ENCODE measurements at places on chromosomes 12 and 14. TPM values are rescaled to one million over a fixed set of nuclear protein-coding genes. Genes with fewer than 3 reads are reported as not detected.

DNA sequence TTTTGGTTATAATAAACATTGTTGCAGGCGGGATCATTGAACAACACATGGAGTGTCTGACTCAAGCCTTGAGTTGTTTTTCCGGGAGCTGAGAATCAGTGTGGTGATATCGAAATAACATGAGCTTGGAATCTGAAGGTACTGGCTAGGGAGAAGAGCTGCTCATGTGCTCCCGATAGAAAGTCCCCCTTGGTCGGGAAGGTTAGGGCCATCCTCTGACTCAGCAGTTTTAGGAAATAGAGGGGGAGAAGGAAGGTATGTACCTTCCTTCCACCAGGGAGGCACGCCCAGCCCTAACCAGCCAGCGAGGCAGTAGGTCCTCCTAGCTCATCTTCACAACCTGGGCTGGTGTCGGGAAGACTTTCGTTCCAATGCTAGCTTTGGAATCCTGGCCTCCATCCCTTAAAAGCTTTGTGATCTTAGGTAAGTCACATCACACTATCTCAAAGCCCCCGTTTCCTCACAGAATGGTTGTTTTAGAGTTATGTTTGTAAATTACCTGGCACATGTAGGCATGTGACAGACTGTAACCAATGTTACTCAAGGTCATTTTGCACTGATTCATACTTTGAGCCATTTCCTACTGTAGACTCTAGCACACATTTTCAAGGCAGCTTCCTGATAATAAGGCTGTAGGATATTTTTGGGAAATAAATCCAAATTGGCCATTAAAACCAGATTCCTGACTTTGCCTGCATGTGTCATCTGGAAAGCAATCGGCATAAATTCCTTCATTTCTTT is 1.9 kb upstream of the RAB35 start:
- DNase-seq, result no peak

DNA sequence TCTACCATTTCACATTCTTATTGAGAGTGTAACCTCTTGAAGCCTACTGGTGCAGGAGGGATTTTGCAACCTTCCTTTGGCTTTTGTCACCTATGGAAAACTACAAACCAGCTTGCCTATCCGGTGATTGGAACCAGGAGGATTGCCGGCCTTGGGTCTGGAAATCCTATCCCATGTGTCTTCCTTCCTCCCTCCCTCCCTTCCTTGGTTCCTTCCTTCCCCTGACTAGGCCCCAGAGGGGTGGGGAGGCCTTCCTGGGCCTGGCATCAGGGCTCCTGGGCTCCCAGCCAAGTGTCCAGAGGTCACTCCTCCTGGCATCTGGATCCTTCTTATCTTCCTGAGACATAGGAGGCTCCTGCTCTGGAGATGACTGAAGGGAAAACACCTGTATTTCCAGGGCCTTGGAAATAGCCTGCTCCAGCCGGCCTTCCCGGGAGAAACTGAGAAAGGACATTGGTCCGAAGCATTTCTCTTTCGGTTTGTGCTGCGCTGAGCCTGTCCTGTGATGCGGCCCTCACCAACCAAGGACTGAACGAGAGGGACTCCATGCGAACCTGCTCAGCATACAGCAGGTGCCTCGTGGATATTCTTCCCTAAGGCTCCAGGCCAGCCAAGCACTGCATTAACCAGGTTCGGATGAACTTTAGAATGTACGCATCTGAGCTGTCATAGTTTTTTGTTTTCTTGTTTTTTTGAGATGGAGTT is 43.4 kb downstream of the PSMA6 start:
- peak; percentile 72 for DNase-seq

The ADAMTS20 gene
- not detected for total RNA-seq

- DNase-seq, result no peak
Observed at GRCh38 chr14:100416921-100417860, 94.1 kb downstream of the SLC25A47 start.

- no peak for DNase-seq
Observed at GRCh38 chr12:114215746-114216145, 190.2 kb downstream of the TBX5 start.

DNA sequence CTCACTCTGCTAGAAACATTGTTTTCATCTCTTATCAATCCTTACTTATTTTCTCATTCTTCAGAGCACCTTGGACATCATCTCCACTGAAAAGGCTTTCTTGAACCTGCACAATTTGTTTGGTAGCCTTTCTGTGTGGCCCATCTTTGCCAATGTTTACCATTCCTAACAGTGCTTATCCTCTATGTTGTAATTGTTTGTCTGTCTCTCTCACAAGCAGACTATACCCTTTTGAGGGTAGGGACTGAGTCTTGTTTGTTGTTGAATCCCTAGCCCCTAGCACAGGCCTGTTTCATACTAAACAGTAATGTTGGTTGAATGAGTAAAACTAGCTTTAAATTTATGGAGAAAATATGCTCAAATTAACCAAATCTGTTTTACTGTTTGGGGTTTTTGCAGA is 9.2 kb downstream of the MRPL42 start:
- DNase-seq, result no peak

The GALNT6 gene
- 1.7 TPM for total RNA-seq
